ENCODE measurements at places on chromosomes 5 and 9. TPM values are rescaled to one million over a fixed set of nuclear protein-coding genes. Genes with fewer than 3 reads are reported as not detected.

DNA sequence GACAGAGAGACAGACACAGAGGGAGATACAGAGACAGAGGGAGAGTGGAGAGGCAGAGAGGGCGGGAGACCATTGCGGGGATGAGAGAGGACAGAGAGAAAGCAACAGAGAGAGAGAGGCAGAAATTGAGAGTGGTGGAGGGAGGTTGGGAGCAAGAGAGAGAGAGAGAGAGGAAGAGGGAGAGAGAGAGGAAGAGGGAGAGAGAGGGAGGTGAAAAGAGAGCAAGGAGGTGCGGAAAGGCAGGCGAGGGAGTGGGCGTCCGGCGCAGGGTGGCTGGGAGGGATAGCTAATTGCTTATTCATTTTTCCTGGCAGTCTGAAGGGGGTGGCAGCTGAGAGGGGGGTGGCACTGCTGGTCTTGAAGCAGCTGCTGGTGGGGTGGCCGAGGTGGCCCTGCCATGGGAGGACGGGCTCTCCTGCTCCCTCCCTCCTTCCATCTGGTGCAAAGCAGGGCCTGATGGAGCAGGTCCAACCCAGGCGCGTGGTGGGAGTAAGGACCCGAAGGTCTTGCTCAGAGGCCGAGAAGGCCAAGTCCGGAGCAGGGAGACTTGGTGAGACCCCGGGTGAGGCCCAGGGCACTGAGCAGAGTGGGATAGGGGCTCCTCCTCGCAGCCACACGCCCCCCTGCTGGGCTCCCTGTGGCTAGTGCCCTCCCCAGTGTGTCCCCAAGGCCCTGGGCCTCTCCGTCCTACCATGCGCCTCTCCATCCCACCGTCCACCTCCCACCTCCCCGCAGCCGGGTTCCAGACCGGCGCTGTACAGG, 25.3 kb upstream of the RNU6ATAC start:
- no peak overlapping the region for H3K4me3 ChIP-seq
- H3K36me3 ChIP-seq, result no peaks in the 10 kb centered on the region
- H3K27me3 ChIP-seq, result peaks cover 29% of the 10 kb centered on the region
- no peak for DNase-seq

The CCNO gene
- total RNA-seq, result not detected

- H3K4me1 ChIP-seq, result peaks cover 14% of the 10 kb centered on the region
- no peak overlapping the region for H3K4me3 ChIP-seq
- H3K27me3 ChIP-seq, result no peaks in the 10 kb centered on the region
- H3K36me3 ChIP-seq, result no peaks in the 10 kb centered on the region
These were observed 24.6 kb upstream of the JADE2 start for GRCh38 chr5:134500699-134501430.

DNA sequence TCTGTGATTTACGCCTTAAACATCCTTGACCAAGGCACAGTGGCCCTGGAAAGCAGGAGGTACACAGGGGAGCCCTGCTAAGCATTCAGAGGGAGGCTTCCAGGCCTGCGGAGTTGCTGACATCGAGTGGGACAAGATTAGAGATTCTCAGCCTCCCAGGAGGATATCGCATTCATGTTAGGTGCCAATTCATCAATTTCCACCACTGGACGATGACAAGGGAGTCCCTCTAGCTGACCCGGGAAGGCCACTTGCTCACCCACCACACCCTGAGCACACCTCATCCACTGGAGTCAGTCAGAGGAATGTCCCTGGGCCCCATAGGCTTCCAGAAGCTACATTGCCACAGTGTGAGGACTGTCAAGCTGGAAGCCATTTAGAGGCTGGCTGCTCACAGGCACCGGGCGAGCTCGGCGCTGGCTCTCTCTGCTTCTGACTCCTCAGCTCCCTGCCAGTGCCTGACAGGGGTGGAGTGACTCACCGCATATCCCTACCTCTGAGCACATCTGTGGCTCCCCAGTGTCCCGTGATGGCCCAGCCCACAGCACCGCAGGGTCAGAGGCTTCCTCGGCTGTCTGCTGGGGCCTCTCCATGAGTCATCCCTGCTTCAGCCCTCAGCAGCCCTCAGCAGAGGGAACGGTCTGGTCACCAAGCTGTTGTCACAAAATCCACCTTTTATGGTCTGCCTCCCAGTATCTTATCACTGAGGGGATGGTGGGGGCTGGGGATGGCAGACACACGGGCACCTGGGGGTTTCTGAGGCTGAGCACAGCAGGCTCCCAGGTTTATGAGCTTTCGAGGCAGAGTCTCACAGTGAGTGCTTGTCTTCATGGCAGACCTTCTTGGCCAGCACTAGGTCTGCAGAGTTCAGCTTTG, 117.5 kb downstream of the ZNF608 start:
- no peaks in the 10 kb centered on the region for H3K27me3 ChIP-seq
- H3K4me3 ChIP-seq, result no peak overlapping the region
- peaks cover 29% of the 10 kb centered on the region for H3K4me1 ChIP-seq

The TOR1A gene
- total RNA-seq, result 34.4 TPM

The MRPL36 gene
- total RNA-seq, result 85.9 TPM

The PCDHGC4 gene
- total RNA-seq, result 1.6 TPM

DNA sequence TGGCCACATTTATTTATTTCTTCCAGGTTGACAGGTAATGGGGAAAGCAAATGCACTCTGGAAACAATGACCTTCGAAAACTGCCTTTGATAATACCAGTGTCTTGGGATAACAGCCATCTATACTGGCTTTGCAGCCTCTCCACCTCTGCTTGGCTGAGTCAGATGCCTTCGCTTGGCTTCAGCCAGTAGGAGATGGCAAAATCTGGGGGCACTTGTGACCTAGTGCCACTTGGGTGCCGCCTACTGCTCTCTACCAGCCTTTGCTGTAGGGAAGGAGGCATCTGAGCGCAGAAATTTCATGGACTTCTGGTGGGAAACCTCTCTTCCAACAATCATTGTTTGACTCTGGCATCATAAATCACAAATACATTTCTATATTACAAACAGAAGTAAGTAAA, 21.8 kb downstream of the FYB1 start:
- no peak for DNase-seq
- H3K4me3 ChIP-seq, result no peak overlapping the region
- H3K27me3 ChIP-seq, result peaks cover 7% of the 10 kb centered on the region
- H3K36me3 ChIP-seq, result no peaks in the 10 kb centered on the region
- no peaks in the 10 kb centered on the region for H3K4me1 ChIP-seq
- no peak overlapping the region for H3K27ac ChIP-seq

The GRM6 gene
- not detected for total RNA-seq

The SAXO1 gene
- under 0.01 TPM for total RNA-seq

DNA sequence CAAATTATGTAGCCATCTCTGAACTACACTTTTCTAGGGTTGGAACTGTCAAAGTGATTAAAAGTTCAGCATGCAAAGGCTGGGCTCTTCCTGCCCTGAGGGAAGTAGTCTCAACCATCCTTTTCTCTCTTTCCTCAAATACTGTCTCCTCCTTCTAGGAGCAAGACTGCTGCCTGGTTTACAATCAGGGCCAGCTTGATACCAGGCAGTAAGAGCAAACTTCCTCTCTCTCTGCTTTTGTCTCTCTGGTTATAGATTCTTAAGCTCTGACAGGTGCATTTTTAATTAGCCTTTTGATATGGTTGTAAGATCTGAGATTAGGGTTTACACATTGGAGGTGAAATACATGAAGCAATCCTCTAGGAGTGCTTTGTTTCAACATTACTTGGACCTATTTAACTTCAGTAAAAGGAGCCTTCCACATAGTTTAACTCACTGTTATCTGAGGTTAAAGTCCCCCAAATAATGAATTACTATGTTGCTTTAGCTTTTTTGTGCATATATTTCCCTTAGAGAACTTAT, 436.1 kb downstream of the SPATA31D1 start:
- H3K4me3 ChIP-seq, result no peak overlapping the region
- H3K4me1 ChIP-seq, result no peaks in the 10 kb centered on the region

The CDX1 gene
- total RNA-seq, result 0.18 TPM

GRCh38 chr5:19880859-19881436, 107.1 kb downstream of the CDH18 start:
- no peaks in the 10 kb centered on the region for H3K36me3 ChIP-seq
- H3K27me3 ChIP-seq, result no peaks in the 10 kb centered on the region
- no peak overlapping the region for H3K4me3 ChIP-seq

- H3K27ac ChIP-seq, result no peak overlapping the region
- no peaks in the 10 kb centered on the region for H3K36me3 ChIP-seq
- peak; percentile 72 for DNase-seq
- H3K4me3 ChIP-seq, result no peak overlapping the region
- H3K27me3 ChIP-seq, result no peaks in the 10 kb centered on the region
- no peaks in the 10 kb centered on the region for H3K4me1 ChIP-seq
These were observed 217.6 kb downstream of the NPR3 start for GRCh38 chr5:32928761-32929160.

All from IMR-90 (cell line).